Hippocampal formation (tissue), 2 donors: ENCODE measurements at places on chromosomes 4 and X.
A peak's percentile ranks its signal among the peaks of the same experiment; 100 is the strongest.

- DNase-seq = no peak
These were observed 3.4 kb downstream of the OGT start for GRCh38 chrX:71536285-71536684.

GRCh38 chrX:38941675-38942074, 140.4 kb downstream of the MID1IP1 start:
- DNase-seq = no peak

- DNase-seq = no peak
These were observed 200.0 kb downstream of the DCLK2 start for GRCh38 chr4:150278206-150278605.

GRCh38 chr4:8185930-8186329, 13.2 kb upstream of the SH3TC1 start:
- DNase-seq = no peak

DNA sequence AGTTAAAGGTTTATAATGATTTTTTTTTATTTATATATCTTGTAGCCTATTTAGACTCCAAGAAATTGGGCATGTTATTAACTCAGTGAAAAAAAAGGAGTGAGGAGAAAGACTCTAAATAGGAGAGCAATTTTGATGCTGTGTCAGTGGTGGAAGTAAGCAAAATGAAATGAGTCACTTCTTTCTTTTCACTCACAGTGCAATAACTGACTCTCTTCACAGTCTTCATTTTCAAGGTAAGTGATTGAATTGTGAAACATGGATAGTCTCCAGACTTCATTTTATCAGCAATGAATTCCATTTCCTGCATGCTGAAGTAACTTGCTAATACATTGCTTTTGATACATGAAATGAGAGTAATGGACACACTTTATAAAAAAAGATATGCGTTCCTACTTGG, 2271.5 kb downstream of the PCDH7 start:
- no peak for DNase-seq

DNA sequence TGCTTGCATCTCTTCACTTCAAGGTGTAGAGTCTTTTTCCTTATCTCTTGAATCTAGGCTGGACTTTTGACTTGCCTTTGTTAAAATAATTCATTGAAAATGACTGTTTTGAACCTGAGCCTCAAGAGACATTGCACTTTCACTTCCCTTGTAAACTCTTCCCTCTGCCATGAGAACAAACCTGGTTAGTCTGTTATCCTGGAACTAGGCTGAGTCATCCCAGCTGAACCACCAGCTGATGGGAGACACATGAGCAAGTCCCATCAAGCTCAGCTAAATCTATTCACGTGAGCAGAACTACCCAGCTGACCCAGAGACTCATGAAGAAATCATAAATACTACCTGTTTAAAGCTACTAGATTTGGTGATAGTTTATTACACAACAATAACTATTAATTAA, 202.3 kb upstream of the CENPE start:
- no peak for DNase-seq

DNA sequence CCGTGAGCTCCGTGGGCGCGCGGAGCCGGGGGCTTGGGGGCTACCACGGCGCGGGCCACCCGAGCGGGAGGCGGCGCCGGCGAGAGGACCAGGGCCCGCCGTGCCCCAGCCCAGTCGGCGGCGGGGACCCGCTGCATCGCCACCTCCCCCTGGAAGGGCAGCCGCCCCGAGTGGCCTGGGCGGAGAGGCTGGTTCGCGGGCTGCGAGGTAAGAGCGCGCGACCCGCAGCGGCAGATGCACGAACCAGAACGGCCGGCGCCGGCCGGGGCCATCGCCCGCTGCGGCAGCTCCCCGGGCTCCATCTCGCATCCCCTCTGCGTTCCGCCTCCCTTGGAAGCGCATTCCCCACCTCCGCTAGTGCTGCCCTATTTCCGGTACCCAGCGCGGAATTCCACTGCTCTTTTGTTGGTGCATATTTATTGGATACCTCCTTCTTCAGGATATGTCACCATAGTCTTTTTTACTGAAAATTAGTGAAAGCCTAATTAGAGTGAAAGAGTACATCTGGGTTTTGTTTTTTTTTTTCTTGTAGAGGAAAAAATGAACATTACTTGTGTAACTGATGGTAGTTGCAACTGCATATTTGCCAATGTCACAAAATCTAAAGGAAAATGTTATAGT, 797 bp downstream of the PKD2 start:
- peak; percentile 53 for DNase-seq

DNA sequence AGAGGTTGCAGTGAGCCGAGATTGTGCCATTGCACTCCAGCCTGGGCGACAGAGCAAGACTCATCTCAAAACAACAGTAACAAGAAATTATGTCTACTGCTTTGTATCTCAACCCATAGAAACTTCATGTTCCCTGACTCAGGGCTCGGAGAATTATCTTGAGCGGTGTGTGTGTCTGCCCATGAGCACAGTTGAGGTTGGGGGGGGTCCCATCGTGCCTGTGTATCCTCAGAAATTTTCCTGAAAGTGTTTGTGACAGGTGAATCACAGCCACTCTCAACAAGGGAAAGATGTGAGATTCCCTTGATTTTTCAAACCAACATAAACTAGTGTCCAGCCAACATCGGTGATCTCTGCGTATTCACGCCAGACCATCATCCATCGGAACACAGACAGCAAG, 319.1 kb downstream of the ASMT start:
- no peak for DNase-seq

- no peak for DNase-seq
These were observed 234.4 kb upstream of the GPC4 start for GRCh38 chrX:133649651-133650050.

DNA sequence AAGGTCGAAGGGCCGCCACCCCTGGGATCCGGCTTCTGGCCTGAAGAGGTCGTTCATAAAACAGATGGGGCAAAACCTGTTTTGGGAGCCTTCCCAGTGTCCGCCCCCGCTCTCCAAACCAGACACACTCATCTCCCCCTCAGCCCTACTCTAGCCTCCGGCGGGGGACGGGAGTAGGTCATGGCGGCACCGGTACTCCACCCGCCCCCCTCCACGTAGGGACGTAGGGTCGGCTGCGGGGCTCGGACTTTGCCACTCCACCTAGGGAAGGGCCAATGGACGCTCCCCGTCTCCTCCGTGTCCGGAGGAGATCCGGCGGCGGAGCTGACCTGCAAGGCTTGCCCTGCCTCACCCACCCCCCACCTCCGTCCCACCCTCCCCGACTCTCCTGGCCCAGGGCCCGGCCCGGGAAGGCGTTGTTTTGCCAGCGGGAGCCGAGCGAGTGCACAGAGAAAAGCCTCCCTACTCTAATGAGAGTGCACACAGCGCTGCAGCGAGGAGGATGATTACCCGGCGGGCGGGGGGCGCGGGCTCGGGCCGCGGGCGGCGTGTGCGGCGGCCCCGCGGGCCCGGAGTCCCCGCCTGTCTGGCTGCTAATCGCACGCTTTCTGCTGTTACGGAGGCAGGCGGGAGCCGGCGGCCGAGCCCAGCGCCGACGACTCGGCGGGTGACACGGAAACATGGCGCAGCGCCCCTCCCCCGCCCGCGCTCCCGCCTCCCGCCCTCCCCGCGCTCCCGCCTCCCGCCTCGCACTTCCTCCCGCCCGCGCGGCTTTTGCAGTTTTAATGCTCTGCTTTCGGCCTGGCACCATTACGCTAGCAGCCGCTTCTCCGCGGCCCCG, 8.3 kb upstream of the BCOR start:
- DNase-seq = peak; percentile 42

DNA sequence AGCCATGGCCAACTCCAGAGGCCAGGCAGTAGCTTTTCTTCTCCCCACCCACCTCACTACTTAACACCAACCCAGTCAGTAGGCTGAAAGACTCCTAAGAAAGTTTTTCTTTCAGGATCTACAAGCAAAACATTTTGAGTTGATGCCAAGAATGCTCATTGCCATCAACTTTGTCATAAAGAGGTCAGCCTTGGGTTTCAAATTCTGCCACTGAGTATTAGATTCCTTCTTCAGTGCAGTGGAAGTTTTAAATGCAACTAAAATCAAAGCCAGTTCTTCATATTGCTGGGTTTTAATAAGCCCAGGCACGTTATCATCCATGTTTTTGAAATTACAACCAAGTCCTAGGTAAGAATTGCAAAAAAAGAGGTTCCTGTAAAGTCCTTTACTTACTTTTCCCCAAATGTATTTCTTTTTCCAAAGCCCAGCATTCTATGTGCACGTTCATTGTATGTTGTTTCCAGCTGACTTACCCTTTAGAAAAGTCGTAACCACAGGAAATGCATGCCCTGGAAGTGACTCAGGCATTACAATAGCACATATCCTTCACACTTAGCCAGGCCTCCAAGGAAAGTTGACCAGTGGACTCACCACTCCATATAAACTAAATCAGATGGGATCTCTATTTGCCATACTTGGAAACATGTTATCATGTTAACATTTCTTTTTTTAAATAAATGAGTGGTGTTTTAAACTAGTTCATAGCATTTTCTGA, 229.9 kb downstream of the SOX3 start:
- no peak for DNase-seq

DNA sequence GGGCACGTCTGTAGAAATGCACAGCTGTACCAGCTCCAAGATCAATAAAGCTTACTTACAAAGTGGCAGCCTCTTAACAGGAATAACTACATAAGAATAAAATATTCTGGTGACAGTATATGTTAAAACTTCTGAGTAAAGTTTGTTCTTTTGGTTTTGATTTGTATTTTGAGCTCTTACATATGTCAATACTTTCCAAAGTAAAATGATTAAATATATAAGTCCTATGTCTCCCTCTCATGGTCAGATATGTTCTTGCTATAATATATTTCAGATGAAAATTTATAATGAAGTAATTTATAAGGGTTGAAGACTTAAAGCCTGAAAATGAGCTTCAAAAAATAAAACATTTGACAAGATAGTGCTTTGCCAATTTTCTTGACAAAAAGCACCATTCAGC, 254.4 kb downstream of the NPFFR2 start:
- no peak for DNase-seq

GRCh38 chrX:22338740-22339139, 66.0 kb downstream of the CBLL2 start:
- no peak for DNase-seq

GRCh38 chr4:7787067-7787466, 152.6 kb downstream of the AFAP1 start:
- no peak for DNase-seq

DNA sequence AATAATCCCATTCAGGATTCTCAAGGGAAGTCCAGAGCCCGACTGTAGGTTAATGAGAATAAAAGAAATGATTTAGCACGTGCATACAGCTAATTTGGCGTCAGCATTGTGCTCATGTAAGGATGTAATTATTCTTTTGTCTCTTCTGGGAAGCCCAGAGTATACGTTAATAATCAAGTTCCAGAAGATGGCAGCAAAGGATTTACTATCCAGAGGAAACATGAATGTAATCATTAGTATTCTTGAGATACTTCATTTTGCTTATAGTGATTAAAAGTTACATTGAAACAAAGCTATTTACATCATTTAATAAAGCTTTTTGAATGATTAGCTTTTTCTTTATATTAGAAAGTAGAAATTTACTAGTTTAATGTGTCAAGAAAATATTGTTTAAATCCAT, 27.1 kb upstream of the MAP9 start:
- DNase-seq = peak; percentile 60

DNA sequence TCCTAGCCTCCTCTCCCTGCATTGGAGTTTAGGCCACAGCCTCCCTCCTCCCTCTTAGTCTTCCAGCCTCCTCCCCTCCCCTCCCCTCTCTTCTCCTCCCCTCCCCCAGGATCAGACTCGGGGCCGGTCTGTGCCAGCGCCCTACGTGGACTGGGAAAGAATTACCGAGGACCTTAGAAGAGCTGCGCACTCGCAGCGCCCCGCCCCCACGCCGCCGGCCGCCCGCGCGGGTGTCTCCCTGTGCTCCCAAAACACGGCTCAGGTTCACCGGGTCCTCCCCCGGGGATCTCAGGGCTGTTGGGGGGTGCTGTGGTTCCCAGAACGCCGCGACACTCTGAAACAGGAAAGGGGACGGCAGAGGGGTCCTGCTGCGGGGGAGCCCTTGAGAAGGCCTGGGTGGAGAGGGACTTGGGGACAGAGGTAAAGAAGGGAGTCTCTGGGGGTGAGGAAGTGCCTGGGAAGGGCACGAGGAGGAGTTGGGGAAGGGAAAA, 122.3 kb upstream of the TBL1X start:
- DNase-seq = peak; percentile 72

- DNase-seq = no peak
These were observed 394.2 kb downstream of the ANKRD50 start for GRCh38 chr4:124318292-124318691.

- DNase-seq = no peak
These were observed 83.0 kb upstream of the CBR4 start for GRCh38 chr4:169092889-169093522.

DNA sequence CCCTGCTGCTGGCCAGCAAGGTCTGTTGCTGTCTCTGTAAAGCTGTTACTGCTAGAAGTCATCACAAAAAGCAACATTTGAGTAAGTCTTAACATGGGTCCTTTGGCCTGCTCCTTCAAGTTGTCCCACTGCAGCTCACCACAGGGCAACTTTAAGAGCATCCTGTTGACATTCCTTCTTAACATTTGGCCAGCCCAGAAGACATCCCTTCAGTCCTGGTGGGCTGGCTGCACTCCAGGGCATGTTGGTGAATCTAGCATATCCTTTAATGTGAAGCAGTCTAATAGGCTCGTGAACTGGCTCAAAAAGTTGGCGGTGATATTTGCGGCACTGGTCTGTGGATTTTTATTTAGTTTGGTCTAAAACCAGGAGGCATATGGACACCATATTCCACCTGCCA, 92.2 kb upstream of the MAML3 start:
- DNase-seq = no peak

DNA sequence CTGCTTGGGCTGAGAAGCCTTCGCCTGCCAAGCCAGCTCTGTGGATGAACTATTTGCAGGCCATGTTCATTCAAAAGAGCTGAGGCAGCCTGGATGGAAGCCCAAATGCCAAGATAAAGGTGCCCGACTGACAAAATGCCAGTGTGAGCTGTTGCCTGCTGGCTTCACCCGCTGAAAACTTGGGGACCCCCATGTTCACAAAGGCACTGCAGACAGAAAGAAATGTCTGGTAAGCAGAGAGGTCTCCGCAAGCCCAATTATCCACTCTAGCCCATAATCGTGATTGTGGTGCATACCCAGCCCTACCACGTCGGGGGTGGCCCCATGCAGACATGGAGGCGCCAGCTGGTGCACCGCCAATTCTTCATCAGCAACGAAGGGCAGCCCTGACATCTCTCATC, 13.0 kb upstream of the SMIM20 start:
- DNase-seq = no peak

DNA sequence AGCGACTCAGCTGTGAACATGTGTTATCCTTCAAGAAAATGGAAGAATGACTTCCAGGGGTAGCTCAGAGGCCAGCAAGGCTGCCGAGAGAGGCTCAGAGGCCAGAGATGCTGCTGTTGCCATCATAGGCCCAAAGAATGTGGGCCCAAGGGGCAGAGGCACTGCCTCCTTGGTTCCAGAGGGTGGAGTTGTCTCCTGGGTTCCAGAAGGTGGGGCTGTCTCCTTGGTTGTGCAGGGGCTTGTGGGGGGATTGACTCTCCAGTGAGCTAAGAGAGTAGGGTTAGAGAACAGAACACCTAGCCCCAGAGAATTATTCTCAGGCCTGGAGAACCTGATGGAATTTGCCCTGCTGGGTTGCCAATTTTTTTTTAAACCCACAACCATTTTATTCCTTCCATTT, 62.6 kb downstream of the DGKK start:
- no peak for DNase-seq
